ENCODE measurements at places on chromosomes 13 and 19.

DNA sequence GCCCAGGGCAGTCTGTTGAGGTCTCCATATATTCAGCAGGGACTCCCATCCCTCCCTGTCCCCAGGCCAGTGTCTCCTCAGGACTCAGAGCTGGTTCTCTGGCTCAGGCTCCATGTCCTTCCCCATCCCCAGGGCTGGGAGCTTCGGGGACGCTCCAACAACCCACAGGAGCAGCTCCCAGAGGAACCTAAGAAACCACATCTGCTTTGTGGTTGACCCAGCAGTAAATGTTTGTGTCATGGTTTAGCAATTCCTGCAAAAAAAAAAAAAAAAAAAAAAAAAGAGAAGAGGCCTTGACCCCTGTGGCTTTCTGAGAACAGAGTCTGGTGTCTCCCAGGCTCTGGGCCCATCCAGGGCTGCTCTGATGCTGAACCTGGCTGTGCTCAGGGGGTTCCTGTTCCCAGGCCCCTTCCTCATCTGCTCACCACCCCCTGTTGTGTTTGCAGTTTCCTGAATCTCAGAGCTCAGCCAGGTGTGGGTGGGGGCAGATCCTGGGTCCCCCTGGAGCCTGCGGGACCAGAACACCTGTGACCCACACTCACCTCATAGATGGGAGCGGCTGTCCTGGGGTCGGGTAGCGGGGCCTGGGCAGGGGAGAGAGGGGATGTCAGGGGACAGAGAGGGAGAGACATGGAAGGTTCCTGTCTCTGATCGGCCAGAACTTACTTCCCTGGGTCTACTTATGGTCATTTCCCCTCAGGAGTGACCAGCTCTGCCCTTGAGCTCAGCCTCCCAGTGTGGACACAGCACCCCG is 25.2 kb upstream of the CEACAM1 start:
- no peak for DNase-seq

- DNase-seq = no peak
Measured at GRCh38 chr13:24763596-24764275, at the start of gene RNF17. TSS of gene RNF17 (plus strand) at chr13:24764169. CDS start at chr13:24764204, 35 bp downstream.

- DNase-seq = no peak
Measured at GRCh38 chr13:109784590-109785140, 1.7 kb downstream of the IRS2 start.

DNA sequence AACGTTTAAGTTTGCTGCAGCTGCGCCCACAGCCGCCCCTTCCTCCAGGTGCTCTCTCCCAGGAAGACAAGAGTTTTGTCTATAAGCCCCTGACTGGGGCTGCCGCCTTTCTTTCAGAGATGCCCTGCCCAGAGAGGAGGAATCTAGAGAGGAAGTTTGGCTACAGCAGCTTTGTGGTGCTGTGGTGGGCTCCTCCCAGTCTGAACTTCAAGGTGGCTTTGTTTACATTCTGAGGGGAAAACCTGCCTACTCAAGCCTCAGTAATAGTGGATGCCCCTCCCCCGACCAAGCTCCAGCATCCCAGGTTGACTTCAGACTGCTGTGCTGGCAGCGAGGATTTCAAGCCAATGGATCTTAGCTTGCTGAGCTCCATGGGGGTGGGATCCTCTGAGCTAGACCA is 6.4 kb upstream of the ERICH6B start:
- no peak for DNase-seq

GRCh38 chr13:73715911-73716510 is 418.2 kb downstream of the KLF12 start:
- no peak for DNase-seq

DNA sequence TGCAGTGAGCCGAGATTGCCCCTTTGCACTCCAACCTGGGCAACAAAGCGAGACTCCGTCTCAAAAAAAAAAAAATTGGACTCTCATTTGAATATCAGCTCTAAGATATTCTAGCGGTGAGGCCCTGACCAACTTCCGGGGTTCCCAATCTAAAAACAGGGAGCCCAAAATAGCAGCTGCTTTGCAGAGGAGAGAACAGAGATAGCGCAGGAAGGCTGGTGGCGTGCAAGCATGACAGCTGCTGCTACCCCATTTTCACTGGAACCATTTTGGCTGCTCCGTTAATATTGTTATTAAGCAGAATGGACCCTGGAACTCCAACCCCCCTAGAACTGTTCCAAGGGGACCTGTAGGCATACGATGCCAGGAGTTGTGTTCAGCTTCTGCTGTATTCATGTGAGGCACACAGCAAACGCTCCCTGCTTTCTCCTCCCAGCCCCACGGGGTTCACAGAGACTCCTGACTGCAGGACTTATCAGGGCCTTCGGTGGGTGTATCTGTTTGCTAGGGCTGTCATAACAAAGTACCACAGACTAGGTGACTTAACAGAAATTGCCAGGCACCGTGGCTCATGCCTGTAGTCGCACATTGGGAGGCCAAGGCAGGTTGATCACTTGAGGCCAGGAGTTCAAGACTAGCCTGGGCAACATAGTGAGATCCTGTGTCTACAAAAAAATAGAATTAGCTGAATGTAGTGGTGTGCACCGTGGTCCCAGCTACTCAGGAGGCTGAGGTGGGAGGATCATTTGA is 11.5 kb downstream of the STXBP2 start:
- no peak for DNase-seq

DNA sequence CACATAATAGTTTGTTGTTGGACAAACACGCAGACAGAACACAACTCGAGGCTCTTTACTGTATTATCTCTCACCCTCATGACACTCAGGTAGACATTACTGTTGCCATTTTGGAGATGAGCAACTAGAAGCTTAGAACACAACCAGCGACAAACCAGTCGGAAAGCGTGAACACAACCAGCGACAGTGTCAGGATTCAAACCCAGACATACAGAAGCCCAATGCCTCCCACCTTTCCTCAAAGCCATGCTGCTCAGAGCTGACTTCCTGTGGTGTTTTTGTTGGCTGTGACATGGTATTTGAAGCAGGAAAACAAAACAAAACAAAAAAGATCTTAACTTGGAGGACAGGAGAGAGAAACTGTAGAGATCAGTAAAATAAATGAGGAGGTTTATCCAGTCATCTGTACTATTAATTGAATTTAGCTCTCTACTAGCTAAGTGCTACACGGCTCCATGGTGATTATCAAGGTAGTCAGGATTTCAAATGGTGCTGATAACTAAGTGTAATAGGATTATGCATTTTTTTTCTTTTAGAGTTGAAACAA is 92.1 kb downstream of the STARD13 start:
- DNase-seq = no peak

DNA sequence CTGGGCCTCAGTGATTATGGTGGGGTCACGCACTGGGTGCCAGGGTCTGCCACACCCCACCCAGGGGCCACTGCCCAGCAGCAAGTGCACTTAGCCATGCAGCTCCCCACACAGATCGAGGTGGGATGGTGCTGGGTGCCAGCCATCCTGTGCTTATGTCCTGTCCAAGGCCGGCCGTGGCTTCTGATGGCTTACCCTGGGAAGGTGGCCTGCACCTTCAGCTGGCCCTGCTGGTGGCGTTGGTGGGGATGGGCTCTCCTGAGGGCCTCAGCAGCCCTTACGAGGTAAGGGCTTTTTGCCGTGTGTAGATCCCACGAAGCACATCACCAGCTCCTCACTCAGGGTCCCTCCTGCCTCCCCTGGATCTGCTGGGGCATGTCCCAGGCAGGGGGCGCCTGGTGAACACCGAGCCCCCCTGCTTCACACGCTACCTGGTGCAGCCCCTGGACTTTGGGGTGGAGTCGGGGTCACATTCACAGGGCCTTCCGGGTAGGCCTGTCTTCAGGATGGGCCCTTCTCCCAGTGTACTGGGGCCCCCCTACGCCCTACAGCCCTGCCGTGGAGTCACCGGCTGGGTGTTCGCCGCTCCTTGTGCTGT is 46.6 kb downstream of the CRTC1 start:
- no peak for DNase-seq

DNA sequence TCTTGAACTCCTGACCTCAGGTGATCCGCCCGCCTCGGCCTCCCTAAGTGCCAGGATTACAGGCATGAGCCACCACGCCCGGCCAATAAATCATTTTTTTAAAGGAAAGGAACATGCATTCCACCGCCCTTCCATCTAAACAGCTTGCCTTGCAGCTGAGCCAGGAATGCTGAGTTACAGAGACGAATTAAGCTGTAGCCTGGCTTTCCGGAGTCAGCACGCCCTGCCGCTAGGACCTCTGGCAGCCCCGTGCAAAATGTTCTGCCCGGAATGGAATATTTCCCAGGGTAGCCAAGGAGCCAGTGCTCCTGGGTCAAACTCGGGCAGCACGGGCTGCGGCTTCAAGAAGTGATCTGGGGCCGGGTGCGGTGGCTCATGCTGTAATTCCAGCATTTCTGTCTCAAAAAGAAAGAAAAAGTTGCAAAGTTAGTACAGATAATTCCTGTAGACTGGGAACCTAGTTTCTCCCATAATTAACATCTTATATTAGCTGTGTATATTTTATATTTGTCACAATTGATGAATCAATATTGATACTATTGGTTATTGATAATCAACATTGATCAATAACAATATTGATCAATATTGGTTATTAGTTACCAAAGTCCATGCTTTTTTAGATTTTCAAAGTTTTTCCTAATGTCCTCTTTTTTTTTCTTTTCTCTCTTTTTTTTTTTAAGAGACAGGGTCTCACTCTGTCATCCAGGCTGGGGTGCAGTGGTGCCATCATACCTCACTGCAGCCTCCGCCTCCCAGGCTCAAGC is 19.2 kb downstream of the ATCAY start:
- no peak for DNase-seq

DNA sequence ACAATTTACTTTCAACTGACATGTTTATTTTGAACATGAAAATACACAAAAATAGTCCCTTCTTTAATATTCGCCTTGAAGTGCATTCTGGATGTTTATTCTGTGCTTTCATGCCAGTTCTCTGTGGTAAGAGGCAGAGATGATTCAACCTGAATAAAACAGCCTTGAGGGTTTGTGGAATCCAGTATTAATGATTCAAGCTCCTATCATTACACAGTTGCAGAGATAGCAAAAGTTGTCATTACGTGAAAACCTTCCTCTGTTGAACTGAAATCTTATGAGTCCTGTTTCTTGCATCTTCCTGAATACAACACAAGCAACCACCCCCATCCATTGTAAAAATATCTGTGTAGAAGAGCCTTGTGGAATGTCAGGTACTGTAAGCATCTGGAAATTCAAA is 142.3 kb upstream of the HTR2A start:
- no peak for DNase-seq

- no peak for DNase-seq
Measured at GRCh38 chr13:98658131-98658530, 81.2 kb upstream of the STK24 start.

- no peak for DNase-seq
Measured at GRCh38 chr13:113584205-113584869, at the start of gene TFDP1. TSS of gene TFDP1 (plus strand) at chr13:113584753. CDS start at chr13:113585838, 1,085 bp downstream.

GRCh38 chr19:12202250-12202649 is 39.4 kb downstream of the ZNF136 start:
- DNase-seq = no peak

DNA sequence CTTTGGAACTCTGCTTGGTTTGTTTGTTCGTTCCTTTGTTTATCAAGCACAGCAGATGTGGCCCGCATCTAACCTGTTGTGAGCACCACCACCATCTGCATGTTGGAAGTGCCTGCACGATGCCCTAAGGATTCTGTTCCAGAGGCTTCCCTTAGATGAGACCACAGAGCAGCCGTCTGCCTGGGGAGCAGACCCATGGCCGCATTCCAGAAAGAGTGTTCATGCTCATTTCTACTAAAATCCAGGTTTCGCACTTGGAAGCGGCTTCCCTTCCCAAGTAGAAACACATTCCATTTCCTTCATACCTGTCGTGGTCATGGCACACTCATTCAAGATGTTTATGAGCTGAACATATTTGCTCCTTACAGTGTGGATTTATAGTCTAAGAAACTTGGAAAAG is 27.2 kb downstream of the COL4A2 start:
- DNase-seq = no peak

- DNase-seq = no peak
Measured at GRCh38 chr13:27026396-27026795, 145.2 kb downstream of the USP12 start.

- no peak for DNase-seq
Measured at GRCh38 chr13:74184283-74184682, 50.1 kb upstream of the KLF12 start.

GRCh38 chr19:47330466-47330869 is 1.5 kb upstream of the C5AR2 start:
- DNase-seq = no peak

GRCh38 chr13:79543883-79544282 is 62.9 kb downstream of the NDFIP2 start:
- DNase-seq = no peak

- no peak for DNase-seq
Measured at GRCh38 chr19:38430931-38431330, 2.6 kb upstream of the RYR1 start.

GRCh38 chr13:21932996-21933395 is 262.1 kb downstream of the FGF9 start:
- DNase-seq = no peak

DNA sequence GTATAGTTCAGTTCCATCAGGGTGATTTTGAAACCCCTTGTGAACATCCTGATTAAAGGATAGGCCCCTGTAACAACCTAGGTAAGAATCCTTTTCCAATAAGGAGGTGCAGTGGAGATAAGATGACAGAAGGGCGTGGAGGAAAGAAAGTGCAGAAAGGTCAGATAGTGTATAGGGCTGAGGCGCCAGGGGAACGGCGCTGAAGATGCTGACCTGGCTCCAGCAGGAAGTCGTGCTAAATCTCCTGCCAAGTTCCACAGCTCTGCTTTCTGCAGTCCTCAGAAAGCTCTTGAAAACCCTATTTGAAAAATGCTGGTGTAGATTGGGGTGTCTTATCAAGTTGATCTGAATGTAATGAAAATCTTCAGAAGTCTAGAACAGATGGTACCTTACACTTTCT is 221.7 kb downstream of the COG6 start:
- DNase-seq = no peak

- no peak for DNase-seq
Measured at GRCh38 chr19:48950159-48950558, 4.5 kb upstream of the BAX start.

GRCh38 chr19:22118132-22118531 is 65.8 kb downstream of the ZNF257 start:
- DNase-seq = no peak
